ENCODE measurements at places on chromosomes 16 and 17.

DNA sequence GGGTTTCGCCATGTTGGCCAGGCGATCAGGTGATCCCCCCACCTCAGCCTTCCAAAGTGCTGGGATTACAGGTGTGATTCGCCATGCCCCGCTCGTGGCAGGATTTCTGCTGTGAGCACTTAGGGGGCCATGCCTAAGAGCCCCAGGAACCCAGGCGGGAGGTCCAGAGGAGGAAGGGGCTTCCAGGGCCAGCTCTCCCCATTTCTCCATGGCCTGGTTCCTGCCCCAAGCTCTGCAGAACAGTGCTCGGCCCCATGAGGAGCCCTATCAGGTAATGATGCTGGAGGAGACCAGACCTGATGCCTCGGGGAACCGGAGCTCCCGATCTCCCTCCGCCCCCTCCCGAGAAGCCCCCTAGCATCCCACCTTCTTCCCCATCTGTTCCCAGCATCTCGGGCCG, 53.6 kb downstream of the RMI2 start:
- DNase-seq = no peak

DNA sequence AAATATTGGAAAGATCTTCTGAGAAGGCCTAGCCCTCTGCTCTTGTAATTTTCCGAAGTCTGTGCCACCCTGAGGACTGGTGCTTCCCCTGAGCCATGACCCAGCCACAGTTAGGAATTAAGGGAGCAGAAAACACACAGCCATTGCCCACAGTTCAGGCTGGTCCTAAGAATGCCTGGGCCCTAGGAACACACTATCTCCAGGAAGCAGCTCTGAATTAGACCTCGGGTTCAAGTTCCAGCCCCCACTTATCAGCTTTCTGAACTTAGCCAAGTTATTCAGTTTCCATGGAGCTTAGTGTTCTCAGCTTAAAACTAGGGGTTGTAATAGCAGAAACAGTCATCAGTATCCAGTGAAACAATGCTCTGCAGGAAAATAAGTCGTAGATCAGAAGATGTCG, 56.0 kb downstream of the CDH13 start:
- DNase-seq = no peak

- no peak for DNase-seq
These were observed 6.0 kb downstream of the MYH4 start for GRCh38 chr17:10463402-10463801.

- peak; percentile 41 for DNase-seq
These were observed 965 bp upstream of the TMC6 start for GRCh38 chr17:78129351-78130089.

- no peak for DNase-seq
These were observed 61.6 kb downstream of the GNA13 start for GRCh38 chr17:64994781-64995538.

- DNase-seq = no peak
These were observed 11.4 kb downstream of the USP31 start for GRCh38 chr16:23137818-23138217.

DNA sequence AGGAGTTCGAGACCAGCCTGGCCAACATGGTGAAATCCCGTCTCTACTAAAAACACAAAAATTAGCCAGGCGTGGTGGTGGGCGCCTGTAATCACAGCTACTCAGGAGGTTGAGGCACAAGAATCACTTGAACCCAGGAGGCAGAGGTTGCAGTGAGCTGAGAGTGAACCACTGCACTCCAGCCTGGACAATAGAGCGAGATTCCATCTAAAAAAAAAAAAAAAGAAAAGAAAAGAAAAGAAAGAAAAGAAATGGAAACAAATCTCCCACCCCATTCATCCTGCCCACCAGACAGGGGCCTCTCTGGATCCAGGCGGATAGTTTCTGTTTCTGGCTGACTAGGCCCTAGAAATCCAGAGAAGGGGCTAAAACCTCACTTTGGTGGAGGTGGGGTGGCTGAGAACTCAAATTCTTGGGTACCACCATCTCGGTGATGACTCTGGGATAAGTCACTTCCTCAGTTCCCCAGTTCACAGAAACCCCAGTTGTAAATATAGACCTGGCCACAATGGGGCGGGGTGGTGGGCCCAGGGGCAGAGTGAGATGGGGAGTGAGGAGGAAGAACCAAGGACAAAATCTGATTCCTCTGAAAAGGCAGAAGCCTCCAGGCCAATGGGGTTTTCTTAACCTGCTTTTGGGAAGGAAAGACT, 22.2 kb downstream of the SOCS1 start:
- no peak for DNase-seq

GRCh38 chr16:27485126-27485525, 64.6 kb downstream of the GTF3C1 start:
- no peak for DNase-seq

GRCh38 chr16:49859125-49859811, 3.4 kb upstream of the ZNF423 start:
- no peak for DNase-seq

DNA sequence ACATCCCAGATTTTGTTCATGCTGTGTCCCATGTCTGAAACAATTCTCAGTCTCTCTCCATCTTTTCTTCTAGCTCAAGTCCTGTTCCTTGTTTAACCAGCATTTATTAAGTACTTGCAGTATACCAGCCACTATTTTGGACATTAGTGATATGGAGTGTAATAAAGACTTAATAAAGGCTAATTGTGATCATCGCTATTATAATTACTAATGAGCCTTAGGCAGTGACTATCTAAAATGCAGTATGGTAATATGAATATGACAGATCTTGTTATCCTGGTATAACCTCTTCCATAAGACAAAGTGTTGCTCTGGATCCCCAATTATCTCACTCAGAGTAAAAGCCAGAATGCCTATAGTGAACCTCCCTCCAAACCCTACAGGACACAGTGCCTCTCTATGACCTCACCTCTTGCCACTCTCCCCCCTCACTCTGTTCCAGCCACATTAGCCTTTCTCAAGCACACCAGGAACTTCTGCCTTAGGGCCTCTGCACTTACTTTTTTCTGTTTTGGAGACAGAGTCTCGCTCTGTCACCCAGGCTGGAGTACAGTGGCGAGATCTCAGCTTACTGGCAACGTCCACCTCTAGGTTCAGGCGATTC, 1.8 kb upstream of the FLOT2 start:
- DNase-seq = no peak
